ENCODE measurements at places on chromosomes 11 and 22.
A peak's percentile ranks its signal among the peaks of the same experiment; 100 is the strongest.

DNA sequence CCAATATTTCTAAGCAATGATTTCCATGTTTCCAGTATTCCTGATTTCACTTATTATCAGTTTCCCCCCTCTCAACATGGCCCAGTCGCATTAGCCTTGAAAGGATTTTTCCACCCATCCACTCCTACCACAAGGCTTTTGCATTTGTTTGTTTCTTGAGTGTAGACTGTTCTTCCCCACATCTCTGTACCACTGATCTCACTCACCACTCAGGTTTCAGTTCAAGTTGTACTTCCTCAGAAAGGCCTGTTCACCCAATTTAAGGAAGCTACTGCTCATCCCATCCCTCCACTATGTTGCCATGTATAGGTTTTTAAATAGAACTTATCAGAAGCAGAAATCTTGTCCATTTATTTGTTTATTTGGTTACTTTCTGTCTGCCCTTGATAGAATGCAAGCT lies 472.3 kb downstream of the FAM181B start:
- DNase-seq, result no peak

DNA sequence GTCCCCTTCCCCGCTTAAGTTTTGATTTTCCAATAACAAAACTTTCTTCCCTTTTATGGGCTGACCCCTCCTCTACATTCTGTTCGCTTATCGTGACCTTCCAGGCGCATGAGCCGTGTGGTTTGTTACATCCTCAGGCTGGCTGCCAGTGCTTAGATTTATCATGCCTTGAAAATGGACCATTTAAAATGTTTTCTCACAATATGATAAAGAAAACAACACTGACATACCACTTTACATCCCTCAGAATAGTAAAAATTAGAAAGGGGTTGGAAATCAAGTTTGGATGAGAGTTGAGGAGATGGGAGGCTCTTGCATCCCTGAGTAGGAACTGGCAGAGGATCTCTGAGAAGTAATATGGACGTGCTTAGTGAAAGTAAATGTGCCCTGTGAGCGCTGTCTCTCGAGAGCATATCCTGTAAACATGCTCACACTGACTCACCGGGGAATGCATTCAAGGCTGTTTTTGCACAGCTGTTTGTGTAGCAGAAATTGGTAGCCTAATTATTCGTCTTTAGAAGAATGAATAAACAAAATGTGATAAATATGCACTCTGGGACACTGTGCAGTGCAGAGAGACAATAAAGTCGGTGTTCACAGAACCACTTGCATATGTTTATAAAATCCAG lies 17.1 kb upstream of the TOLLIP start:
- no peak for DNase-seq

DNA sequence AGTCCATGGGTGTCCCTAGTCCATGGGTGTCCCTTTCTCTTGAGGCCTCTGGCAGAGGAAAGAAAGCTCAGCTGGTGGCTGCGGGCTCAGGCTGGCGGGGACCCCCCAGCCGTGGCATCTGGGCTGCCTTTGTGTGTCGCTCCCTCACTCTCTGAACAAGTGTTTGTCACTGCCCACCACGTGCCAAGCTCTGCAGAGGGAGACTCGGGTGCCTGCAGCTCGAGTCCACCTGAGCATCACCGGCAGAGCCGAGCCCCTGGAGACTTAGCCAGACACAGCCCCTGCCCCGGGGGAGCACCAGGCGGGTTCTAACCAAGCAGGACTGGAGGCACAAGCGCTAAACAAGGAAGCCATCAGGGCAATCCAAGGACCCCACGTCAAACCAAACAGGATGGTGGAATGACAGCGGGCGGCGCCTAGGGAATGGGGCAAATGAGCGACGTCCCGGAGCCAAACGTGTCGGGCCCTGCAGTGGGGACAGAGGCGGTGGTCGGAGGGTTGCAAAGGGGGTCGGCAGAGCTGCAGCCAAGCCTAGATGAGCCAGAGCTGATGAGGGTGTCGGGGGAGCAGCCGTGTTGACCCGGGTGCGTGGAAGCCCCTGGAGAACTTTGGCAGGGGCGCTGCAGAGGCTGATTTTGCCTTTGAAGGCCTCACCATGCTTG lies 2.1 kb upstream of the GRAMD4 start:
- no peak for DNase-seq

DNA sequence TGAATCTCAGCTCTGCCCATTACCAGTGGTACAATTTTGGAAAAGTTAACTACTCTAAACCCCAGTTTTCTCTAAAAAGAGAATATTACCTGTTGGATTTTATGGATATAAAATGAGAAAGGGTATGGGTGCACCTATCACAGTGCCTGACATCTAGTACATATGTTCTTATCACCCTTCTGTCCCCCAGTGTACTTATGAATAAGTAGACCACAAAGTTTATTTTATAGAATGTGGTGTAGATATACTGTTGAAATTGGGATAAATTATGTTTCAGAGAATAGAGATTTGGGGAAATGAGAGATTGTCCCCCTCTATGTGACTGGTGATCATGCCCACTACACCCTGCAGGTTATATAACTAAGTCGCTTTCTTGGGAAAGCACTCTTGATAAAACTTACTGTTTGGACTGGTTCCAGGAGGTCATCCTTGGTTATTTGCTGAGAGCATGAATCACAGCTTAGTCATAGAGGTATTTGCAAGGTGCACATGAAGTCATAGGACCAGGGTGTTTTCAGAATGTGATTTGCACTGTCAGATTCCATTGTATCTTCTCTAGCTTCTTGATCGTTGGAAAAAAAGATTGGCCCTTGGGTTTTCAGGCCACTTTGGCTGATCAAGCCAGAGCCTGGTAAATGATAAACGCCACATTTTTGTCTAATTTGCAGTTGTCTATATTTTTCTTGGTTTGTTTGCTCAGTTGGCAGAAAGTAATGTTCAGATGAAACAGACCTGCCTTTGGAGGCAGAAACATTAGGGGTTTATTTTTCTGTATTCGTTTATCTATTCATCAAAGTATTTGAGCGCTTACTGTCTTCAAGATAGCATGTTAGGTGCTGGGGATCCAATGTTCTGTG lies 21.3 kb downstream of the STX3 start:
- DNase-seq, result no peak

GRCh38 chr11:130760515-130761125 lies 155.7 kb downstream of the SNX19 start:
- no peak for DNase-seq

DNA sequence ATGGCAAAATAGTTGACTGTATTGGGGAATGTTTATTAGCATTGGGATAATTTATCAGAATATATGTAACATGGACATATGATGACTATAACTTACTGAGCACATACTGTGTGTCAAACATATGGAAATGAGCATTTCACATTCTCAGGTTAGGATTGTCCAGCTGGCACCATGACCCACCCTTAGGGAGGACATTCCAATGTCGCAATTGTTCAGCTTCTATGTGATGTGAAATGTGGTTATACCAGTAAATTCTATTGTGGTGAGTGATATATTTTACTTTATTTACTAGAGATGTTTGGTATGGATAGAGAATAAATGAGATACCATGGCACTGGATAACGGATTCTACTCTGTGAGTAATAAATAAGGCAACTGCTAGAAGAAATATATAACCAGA lies 50.4 kb downstream of the OR4A47 start:
- DNase-seq, result no peak

- no peak for DNase-seq
These were observed 442.6 kb downstream of the TBC1D22A start for GRCh38 chr22:47205081-47205491.

DNA sequence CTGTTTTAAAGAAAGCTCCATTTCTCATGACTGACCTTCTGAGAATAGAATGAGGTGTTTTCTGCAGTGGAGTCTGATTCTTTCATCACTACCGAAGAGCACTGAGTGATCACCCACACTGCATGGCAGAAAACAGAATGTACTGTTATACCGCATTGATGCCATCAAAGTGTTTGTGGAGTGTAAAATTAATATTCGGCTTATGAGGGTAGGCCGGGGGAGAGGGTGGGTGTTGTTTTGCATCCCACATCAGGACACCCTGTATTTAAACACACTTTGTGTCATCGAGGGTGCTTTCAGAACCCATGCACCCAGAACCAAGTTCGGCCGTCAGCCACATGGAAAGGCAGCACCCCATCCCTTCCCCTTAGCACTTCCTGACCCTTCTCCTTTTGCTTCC lies 41.3 kb upstream of the ETS1 start:
- no peak for DNase-seq

DNA sequence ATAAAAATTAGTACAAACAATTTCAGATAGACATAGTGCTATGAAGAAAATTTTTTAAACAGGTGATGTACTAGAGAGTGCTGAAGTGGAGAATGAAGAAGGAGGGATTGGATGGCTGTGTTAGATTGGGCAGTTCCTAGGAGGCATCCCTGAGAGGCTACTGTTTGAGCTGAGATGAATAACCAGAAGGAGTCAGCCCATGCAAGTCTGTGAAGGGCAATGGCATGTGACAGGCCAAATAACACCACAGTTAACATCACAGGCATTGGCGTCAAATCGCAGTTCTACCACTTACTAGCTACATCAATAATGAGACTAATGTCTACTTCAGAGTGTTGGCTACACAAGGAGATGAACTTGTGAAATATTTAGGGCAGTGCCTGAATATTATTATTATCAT lies 35.4 kb downstream of the HORMAD2 start:
- no peak for DNase-seq

DNA sequence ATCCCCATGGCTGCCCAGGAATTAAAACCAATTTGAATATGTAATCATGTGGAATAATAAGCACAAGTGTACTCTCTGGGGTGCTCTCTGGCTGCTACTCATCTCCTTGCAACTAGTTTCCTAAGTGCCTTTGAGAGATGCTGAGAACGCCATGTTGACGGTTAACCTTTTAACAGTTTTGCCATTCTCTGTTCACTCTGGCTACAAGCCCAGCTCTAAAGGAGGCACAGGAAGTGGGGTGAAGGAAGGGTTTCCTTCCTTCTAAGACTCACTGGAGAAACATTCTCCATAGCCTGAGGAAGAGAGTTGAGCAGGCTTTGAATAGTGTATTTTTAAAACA lies 122.0 kb upstream of the ZC3H12C start:
- no peak for DNase-seq

DNA sequence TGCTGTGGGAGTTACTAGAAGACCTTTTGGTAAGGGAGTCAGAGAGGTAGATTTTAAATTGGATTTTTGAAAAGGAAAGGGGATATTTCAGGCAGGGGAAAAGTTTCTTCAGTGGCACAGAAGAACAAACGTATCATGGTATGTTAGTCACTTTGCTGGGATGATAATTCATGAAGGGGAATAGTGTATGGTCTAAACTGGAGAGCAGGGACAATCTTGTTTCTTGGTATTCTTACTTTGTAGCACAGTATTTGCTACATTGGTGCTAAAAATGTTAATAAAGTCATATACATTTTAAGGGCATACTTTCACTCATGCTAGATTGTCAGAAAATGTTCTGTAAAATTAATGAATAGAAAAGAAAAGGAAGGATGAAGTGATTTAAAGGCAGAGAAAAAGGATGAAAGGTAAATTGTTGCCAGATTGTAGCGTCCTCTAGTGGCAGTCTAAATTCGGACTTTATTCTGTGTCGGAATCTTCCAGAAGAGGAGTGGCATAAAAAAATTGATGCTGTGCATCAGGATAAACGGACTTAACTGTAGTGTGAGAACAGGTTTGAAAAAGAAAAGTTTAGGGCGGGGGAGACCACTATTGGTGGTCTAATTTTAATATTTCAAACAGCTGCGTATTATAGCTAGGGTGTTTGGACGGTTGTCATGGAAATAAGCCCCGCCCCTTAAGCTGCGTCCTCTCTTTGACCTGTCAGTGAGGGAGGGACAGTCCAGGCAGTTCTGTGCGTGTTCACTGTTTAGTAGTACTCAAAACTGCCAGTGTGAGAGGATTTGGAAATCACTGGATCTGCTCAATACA lies at the start of gene BCO2:
TSS of gene BCO2 (plus strand) at position 724 of the 810 bp plus-strand sequence. CDS start 90 bp downstream, outside the sequence.
- peak; percentile 75 for DNase-seq

GRCh38 chr22:30362651-30363281 lies 6.0 kb downstream of the CCDC157 start:
- DNase-seq, result no peak

- no peak for DNase-seq
These were observed 98.7 kb downstream of the NAV2 start for GRCh38 chr11:19811380-19811779.

GRCh38 chr11:134382830-134383229 lies 29.2 kb downstream of the B3GAT1 start:
- no peak for DNase-seq

DNA sequence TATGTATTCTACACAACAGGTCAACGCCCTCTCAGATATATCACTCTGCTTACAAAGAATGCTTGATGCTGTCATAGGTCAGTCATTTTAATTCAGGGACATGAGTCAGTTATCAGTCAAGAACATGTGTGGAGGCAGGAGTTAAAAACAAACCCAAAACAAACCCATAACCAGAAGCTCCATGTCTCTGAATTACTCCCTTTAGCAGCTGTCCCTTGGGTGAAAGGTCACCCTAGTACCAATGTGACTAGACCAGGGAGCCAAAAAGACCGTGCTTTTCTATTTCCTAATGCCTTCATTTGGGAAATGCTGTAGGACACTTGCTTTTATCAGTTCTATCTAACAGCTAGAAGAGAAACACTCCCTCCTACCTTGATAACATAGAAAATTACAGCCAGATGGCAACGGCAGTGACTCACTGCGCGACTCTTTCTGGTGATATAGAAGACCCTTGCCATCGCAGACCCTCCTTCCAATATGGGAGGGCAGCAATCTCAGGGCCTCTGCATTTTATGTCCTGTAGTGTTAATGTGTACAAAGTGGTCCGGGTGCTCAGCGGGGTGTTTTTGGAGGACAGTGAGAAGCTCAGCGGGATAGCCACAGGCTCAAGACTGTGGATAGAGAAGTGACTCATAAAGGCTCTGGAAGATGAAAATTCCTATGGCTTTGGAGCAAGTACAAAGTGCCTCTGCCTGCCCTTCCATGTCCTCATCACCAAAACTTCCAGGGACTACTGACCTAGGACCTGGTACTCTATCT lies 24.8 kb downstream of the APOL5 start:
- no peak for DNase-seq

GRCh38 chr11:115488945-115489344 lies 15.3 kb downstream of the CADM1 start:
- DNase-seq, result no peak

DNA sequence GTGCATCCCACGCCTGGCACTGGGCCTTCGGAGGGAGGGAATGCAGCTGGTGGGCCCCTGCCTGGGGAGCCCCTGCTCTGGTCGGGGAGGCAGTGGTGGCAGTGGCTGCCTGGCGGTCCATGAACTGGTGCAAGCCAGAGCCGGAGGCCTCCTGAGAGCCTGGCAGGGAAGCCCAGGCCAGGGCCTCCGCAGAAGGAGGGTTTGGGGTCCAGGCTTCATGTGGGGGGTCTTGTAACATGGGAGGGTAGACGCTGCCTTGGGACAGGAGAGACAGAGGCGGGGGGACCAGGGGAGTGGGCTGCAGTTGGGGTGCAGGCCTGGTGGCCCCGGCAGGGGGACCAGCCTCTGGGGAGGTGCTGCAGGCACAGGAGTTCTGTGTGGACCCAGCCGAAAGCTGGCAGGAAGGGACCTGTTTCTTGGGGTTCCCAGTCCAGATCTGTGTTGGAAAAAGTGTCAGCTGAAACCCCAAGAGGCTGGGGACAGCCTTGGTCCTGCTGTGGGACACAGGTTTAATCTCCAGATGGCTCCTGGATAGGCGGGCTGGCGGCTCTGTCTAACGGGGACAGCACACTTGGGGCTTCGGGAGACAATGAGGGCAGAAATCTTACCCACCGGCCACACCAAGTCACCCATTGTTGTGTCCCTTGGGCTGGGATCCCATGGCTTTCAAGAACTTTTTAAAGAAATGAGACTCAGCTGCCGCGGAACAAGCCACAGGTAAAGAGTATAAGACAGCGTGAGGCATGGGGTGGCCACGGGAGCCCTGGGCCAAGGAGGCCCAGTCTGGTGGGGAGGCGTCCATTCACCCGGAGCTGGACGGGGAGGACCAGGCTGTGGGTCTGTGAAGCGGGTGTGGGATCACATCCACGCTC lies 73.5 kb downstream of the KCNQ1 start:
- DNase-seq, result peak; percentile 42

GRCh38 chr22:46830841-46831240 lies 68.4 kb downstream of the TBC1D22A start:
- no peak for DNase-seq

Measured in pancreas (tissue), 10 donors.